Activated T-cell treated with anti-CD3 and anti-CD28 coated beads for 48 hours (primary cell): ENCODE measurements at places on chromosomes 1 and 21.

- no peak for DNase-seq
These were observed 65.3 kb upstream of the BEND5 start for GRCh38 chr1:48841966-48842365.

GRCh38 chr1:42946120-42946898, 12.4 kb downstream of the SLC2A1 start:
- DNase-seq = no peak

GRCh38 chr1:97074771-97075170, 353.2 kb downstream of the PTBP2 start:
- DNase-seq = no peak

- no peak for DNase-seq
These were observed 17.7 kb upstream of the PROX1 start for GRCh38 chr1:213969958-213970555.

DNA sequence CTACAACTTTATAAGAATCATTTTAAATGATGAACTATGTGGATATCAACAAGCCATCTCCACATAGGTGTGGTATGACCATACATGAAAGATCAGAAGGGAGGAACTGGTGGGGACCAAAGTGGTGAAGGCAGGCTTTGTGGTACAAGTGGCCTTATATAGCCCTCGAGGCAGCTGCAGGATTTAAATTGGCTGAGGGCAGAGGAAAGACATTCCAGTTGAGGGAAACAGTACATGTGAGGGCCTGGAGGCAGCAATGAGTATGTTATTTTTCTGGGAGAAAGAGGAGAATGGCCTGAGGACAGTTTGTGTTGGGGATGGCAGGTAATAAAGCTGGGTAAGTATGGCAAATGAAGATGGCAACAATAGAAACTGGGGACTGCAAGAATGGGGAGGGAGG, 17.1 kb downstream of the OSCP1 start:
- DNase-seq = no peak

GRCh38 chr1:184555665-184556641, 169.1 kb downstream of the C1orf21 start:
- DNase-seq = no peak

- no peak for DNase-seq
These were observed 48.1 kb downstream of the PTPRU start for GRCh38 chr1:29284286-29284960.

GRCh38 chr1:28416509-28417194, 47.1 kb downstream of the PHACTR4 start:
- no peak for DNase-seq

DNA sequence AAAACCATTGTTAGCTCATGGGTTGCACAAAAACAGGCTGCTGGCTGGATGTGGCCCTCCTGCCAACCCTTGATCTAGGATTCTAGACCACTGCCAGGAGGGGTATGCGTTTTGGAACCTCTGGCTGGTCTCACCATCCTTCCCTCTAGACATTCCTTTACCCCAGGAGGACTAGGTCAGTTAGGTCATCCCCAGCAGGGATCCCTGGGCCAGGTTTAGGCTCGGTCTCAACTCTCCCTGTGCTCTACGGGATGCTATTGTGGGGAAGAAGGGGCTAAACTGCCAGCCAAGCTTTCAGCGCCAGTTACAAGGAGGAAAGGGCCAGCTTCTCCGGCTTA, 22.7 kb downstream of the SLC2A1 start:
- DNase-seq = no peak

DNA sequence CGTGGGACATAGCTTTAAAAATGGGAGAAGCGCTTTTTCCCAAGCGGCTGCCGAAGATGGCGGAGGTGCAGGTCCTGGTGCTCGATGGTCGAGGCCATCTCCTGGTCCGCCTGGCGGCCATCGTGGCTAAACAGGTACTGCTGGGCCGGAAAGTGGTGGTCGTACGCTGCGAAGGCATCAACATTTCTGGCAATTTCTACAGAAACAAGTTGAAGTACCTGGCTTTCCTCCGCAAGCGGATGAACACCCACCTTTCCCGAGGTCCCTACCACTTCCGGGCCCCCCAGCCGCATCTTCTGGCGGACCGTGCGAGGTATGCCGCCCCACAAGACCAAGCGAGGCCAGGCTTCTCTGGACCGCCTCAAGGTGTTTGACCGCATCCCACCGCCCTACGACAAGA, 245.5 kb downstream of the MRPL39 start:
- DNase-seq = no peak

GRCh38 chr1:22761821-22762220, 51.2 kb downstream of the EPHB2 start:
- DNase-seq = no peak

DNA sequence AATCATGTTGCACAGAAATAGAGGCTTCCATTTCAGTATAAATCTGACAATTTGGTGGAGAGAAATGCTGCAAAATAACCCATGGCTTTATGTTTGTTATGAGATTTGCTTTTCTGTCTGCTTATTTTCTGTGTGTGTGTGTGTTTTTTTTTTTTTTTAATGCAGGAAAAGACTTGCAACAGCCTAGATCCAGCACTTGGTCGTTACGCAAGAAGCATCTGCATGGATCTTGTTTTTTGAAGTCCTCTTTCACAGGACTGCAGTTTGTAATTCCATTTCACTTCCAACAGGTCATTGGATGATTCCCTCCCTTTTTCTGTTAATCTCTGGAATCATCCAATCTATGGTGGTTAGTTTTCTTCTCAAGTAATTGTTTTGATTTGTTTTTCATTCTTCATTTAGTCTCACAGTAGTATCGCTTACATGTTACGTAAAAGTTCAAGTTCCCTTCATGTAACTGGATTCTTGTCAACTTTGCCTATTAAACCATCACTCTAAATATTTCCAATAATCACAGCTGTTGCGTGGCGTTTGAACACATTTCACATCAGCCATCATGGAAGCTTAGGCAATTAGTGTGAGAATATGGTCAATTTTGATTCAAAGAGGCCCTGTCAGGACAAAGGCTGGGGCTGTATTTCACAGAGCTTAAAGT, 312.9 kb downstream of the NFIA start:
- DNase-seq = no peak

DNA sequence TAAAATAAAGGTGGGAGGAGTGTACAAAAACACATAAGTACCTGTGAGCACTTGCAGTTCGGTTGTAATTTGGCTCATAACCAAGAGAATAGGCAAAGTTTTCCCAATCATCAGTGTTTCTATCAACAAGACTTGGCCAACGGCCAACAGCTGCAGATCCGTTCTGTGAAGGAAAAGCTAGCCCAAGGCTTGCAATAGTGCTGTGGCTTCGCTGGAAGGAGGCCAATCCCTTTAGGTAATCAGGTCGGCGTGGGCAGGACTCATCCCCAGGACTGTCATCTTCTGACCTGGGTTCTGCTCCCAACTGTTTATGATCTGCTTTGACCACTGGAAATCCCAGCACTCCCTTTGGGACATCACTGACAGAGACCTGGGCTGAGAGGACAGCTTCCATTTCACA, 107.8 kb downstream of the LYST start:
- no peak for DNase-seq

- DNase-seq = no peak
These were observed 23.6 kb downstream of the KIAA0319L start for GRCh38 chr1:35533586-35533985.

GRCh38 chr1:203331224-203331623, 19.7 kb downstream of the FMOD start:
- DNase-seq = no peak

- no peak for DNase-seq
These were observed 11.9 kb downstream of the TRAF3IP3 start for GRCh38 chr1:209767706-209768105.

DNA sequence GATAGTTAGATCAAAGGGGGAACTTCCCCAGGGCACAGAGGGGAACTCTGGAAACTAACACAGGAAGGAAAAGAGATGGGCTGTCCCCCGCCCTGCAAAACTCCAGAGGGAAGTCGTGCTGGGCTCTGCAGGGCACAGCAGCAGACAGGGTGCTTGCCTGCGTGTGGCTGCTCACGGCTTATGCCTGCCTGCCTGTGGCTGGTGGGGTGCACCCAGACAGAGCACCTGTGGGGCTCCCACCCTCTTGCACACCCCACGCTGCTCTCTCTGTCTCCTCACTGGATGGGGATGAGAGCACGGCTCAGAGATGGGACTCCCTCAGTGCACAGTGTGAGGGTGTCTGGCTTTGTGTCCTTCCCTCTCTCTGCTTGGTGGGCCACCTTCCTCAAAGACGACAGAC, 13.5 kb upstream of the ETV3L start:
- no peak for DNase-seq

DNA sequence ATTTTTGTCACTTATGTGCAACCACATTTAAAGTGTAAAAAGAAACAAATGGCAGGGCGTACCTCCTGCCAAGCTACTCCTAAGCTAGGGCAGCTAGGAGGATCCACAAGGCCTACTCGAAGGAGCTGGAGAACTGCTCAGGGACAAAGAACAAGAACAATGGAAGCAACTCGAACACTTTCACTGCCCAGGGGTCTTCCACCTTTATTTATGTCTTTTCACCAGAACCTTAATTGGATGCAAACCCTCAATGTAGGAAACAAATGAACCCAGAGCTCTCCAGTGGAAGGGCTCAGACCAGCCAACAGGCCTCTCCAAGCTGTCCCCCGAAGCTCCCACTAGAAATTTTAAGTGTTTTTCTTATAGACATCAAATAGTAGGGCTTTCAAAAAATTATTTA, 39.9 kb downstream of the C1orf198 start:
- no peak for DNase-seq

- DNase-seq = no peak
These were observed 7.9 kb upstream of the IL23R start for GRCh38 chr1:67158401-67158800.

GRCh38 chr1:243970077-243970476, 81.0 kb upstream of the ZBTB18 start:
- DNase-seq = no peak

GRCh38 chr1:14487671-14488070, 110.8 kb upstream of the KAZN start:
- DNase-seq = no peak

DNA sequence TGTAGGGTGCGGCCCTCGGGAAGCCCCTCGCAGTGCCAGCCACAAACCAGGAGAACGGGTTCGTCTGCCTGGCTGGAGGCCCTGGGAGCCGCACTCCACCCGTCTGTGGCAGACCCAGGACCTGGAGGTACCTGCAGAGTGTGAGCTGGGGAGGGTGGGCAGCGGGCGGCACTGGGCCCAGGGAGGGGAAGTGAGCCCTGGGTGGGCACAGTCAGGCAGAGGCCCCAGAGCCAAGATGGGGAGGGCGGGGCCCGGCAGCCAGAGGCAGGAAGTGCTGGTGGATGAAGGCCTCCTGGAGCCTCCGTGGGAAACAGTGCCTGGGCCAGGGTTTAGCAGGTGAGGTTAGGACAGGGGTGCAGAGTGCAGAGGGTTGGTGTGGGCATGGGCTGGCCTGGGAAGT, 4.0 kb upstream of the PEX10 start:
- DNase-seq = no peak

DNA sequence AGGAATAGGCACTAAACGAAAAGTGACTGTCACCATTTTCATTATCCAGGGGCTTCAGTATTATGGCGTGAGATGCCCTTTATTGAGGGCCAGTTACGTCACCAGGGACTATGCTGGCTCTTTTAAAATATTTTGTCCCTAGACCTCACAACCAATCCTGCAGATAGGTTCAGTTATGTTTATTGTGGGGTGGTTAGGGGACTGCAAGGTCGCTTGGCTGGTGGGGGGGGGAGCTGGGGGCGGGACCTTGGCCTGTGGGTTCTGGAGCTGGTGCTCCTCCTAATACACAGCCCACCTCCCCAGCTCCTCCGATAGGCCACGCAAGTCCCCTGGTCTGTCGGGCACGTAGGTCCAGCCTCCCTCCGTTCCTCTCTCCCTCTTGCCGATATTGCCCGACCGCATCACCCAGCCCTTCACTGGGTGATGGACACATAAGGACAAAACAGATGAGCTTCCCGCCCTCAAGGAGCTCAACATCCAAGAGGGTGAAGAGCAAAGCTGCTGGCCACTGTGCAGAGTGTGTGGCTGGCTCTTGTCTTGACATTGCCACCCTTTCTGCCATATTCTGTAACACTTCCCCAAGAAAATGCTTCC, 271.8 kb downstream of the MATN1 start:
- no peak for DNase-seq

DNA sequence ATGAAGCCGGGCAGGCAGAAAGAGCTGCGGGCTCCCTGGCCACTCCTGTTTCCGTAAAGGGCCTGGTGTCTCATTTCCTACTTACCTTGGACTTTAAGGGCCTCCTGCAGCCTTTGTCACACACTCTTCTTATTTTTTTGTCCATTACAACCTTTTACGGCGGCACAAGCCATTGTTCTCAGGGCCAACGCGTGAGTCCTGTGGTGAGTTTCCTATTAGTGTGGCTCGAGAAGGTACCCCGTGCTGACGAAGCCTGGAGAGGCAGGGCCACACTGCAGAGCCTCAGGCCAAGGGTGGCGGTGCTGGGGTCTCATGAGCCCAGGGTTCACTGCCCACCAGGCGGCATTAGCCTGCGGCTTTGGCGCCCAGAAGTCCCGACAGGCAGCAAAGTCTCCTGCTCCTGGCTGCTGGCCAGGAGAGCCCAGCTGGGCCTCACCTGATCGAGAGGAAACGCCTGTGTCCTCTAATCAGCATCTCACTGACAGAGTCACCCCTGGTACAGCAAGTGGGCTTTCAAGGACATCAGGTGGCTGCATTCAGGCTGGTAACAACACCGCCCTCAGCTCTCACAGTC, 62.0 kb downstream of the SIK1 start:
- no peak for DNase-seq

DNA sequence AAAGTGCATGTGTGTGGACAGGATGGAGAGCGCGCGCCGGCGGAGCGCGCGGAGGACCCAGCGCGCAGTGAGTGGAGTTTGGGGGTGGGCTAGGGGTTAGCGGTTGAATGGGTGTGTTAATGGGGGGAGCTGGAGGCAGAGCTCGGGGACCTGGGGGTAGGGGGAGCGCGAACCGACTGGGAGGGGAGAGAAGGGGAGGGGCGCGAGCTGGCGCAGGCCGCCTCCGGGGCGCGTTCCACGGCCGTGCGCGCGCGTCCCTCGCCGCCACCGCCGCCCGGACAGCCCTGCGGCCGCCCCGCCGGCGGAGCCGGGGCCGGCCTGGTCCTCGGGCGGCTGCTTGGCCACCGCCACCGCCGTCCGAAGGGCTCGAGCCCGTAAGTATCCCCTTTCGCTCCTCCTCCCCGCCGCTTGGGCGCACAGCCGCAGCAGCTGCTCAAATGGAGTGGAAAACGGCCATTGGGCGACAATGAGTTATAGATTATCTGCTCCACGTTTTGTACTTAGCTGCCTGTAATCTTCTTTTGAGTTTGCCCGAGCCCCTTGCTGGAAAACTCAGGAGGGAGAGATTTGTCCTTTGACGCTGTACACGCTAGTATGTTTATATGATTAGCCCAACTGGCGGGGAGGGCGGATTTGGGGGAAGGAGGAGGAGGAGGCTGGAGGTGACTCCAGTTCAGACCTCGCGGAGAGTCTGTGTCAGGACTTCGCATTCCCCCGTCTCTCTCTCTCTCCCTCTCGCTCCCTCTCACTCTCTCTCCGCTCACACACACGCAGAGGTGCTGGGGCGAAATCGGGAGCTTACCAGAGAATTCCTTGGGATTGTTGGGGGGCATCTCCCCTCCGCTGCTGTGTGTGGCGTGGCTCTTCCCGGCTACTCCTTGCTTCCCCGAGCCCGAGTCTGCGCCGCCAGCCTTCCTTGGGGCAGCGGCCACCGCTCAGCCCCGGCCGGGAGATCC, at the start of gene ADGRL2:
Gene ADGRL2, plus strand, starts transcription at position 240 of the 956 bp plus-strand sequence. CDS start 36,051 bp downstream, outside the sequence.
- DNase-seq = no peak
